Naive thymus-derived CD8-positive, alpha-beta T cell (primary cell): ENCODE measurements at places on chromosomes 7 and 10. TPM values are rescaled to one million over a fixed set of nuclear protein-coding genes. Genes with fewer than 3 reads are reported as not detected.

- H3K4me1 ChIP-seq: no peaks in the 10 kb centered on the region
- DNase-seq: no peak
Measured at GRCh38 chr7:4133491-4134044, 548.5 kb upstream of the FOXK1 start.

Gene CRHR2
- not detected for total RNA-seq

Gene HK1
- total RNA-seq: 67.1 TPM

Gene SFR1
- 15.5 TPM for total RNA-seq

DNA sequence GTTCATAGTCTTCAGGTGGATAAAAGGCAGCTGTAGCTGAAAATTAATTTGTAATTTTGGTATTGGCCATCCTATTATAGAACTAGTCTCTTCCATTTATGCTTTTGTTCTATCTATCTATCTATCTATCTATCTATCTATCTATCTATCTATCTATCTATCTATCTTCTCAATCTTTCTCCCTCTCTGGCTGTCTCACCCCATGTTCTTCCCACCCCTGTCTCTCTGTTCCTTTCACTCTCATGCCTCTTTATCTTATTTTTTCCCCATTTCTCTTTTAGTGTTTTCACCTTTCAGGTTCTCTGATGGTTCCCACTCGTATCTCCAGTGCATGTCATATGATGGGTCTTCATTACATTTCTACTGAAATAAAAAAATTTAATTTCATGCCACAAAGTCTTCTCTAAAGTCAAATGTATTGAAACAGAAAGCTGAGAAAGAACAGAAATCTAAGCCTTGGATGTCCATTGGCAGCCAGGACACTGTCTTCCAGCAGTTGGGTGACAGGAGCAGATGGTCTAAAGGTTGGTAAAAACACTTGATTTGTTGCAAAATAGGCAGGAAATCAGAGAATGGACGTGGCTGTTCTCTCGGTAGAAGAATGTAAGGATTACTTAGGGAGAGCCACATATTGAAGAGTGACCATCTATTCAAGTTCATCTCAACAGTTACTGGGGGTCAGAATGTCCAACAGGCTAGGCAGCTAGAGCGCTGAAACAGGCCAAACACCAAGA lies 127.0 kb downstream of the RELN start:
- H3K4me1 ChIP-seq: no peaks in the 10 kb centered on the region
- no peak for DNase-seq
- no peak overlapping the region for H3K27ac ChIP-seq
- no peaks in the 10 kb centered on the region for H3K36me3 ChIP-seq
- no peaks in the 10 kb centered on the region for H3K27me3 ChIP-seq

Gene FOXP2
- not detected for total RNA-seq
